ENCODE measurements at places on chromosomes 7 and 10.

- no peak for DNase-seq
Measured at GRCh38 chr10:3455385-3456334, 283.1 kb upstream of the PITRM1 start.

- DNase-seq: no peak
Measured at GRCh38 chr10:11363497-11363896, 248.0 kb downstream of the USP6NL start.

DNA sequence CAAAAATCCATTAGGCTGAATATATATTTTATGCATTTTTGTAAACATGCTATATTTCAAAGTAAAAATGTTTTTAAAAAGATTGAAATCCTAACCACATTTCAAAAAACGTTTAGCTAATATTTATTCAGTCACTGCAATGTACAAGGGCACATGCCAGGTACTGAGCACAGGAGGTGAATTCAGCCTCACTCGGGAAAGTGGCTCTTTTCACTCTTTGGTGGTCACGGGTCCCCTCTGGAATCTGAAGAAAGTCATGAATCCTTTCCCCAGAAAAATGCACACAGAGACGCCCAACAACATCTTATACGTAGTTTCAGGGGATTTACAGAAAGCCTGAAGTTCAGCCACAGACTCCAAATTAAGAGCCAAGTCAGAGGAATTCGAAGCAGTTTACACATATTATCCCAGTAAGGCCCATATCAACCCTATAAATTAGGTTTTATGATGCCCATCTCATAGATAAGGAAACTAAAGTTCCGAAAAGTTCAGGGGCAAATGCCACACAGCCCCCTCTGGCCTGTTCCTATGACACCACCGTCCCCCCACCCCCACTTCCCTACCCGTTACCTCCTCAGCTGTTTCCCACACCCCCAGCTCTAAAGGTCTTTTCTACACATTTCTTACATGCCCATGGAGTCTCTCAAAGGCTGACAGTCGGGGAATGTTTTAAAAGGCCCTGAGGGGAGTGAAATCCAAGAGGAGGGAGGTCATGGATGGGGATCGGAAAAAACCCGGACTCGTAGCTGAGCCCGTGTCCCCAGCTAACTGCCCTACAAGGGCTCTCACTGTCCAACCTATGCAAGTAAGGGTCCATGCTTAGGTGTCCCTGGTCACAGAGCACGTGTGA is 9.6 kb upstream of the SVOPL start:
- no peak for DNase-seq

DNA sequence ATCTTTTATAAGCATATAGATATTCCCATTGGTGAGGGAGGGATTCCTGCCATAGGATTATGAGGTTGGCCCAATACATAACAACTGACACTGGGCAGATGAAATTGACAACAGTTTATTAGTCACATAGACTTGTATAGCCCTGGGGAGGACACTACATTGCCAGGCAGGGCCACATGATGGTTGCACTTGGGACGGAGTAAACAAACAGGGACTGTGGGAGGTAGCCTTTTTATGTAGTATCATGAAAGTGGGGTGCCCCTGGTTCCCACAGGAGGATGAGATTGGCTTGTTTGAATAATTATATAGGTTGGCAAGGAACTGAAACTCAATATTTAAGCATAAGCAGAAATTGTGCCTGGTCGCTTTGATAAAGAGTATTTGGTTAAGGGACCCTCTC is 23.5 kb downstream of the TRIM24 start:
- no peak for DNase-seq

DNA sequence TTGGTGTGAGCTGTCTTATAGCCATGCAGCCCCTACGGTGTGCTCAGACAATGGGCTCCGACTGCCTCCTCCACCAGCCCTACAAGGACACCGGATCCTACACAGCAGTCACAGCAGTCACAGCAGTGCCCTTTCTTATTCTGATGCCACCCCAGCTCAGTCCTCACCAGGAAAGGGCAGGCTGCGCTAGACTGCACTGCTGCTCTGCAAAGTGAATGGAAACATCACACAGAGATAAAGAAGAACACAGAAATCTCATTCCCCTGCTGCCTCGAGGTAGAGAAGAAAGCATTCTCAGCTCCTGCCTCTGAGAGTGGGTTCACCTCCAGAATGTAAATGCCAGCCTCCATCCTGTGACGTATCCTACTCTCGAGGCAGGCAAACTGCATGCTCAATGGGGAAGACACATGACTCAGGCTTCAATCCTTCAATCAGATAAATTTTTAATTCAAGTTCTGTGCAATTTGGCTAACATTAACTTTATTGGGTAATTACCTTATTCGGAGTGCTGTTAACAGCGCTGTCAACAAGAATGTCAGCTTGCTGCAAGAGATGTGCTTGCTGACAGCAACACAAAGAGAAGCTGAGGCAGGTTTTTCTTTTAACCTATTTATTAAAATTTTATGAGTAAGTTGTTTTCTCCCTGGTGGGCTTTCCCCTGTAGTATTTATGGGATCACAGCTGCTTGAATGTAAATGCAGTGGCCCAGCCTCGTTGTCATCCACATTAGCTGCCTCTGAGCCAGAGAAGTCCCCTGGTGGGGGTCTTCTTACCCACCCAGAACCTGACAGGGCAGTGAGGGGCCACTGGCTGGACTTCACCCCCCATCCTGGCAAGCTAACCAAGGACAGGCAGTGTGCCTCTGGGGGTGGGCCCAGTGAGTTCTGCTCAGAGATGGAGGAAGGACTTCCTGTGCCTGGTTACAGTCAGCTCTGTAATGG is 241.3 kb upstream of the KMT2E start:
- no peak for DNase-seq

GRCh38 chr10:104028146-104028545 is 57.5 kb downstream of the COL17A1 start:
- peak; percentile 10 for DNase-seq

DNA sequence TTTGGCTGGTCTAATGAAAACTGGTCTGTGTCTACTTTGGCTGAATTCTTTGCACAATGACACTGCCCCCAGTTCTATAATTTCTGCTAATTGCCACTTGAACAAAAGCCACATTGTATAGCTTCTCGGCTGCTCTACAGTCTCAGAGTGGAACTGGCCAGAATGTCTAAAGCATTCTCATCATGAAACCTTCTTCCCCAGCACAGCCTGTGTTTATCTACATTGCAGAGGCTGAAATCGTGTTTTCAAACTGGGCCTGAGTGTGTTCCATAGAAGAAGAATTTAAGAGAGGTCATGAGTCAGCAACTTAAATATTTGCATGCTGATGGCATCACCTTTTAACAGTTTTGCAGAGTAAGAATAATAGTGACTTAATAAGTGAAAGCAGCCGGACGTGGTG is 177.2 kb downstream of the BUB3 start:
- DNase-seq: no peak

Data from stimulated activated CD4-positive, alpha-beta T cell treated with anti-CD3 and anti-CD28 coated beads, Interleukin-4, amount 100 ng/mL, for 24 hours (primary cell).